AG04449 (cell line): ENCODE measurements at places on chromosomes 11 and 22.

DNA sequence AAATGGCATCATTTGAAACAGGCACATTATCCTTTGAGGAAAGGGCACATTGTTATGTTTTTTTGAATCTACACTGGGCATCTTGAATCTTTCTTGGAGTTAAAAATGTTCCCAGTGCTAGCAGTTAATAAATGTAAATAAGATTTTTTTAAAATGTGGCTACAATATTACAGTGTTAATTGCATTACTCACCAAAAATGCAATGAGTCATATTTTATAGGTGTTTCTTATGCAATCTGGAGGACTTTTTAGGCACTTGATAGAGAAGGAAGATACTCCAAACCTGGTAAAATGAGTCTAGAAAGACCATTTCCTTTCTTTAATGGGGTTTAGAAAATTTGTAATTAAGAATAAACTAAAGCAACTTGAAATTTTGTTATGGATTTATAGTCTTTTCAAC is 238.0 kb downstream of the METTL15 start:
- no peak for DNase-seq

- DNase-seq: peak; percentile 51
These were observed 268.6 kb upstream of the SESN3 start for GRCh38 chr11:95499516-95500135.

- no peak for DNase-seq
These were observed 2.2 kb downstream of the RPL27A start for GRCh38 chr11:8684600-8685290.

- DNase-seq: no peak
These were observed 47.8 kb downstream of the TEAD1 start for GRCh38 chr11:12721816-12722604.

DNA sequence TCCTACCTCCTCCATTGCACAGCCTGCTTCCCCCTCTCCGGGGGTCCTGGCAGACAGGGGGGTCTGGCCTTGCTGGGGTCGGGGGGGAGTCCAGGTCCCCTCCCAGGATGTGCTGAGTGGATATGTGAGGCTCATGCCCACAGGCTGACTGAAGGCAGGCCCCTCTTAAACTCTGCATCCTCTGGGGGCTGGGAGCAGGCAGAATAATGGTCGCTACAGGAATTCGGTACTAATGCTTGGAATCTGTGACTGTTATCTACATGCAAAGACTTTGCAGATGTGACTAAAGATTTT is 1.6 kb upstream of the SUN2 start:
- no peak for DNase-seq

DNA sequence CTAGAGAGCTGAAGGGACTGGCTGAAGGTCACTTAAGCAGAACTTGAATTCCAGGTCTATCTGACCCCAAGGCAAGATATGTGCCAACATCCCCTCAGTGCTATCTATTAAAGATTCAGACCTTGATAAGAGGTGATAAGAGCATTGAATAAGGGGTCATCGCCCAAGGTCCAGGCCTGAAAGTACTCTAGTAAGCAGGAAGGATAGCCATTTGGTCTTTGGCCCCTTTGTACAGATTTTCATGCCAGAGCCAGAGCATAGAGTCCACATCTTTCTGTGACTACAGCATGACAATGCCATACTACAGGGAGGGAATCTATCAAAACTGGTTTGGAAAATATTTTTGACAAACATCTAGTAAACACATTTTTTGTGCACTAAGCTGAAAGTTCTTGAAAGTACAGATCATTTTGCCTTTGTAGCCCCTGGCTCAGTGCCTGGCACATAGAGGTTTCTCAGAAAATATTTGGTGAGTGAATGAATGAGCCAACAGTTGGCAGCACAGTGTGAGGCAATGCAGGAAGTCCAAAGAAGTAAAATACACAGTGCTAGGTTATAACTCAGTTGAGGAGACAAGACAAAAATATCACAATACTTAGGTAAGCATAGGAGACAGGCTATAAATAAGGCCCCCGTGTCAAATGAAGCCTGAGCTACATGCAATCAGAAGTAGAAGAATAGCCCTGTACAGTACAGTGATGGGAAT is 15.1 kb upstream of the RRAS2 start:
- DNase-seq: no peak

DNA sequence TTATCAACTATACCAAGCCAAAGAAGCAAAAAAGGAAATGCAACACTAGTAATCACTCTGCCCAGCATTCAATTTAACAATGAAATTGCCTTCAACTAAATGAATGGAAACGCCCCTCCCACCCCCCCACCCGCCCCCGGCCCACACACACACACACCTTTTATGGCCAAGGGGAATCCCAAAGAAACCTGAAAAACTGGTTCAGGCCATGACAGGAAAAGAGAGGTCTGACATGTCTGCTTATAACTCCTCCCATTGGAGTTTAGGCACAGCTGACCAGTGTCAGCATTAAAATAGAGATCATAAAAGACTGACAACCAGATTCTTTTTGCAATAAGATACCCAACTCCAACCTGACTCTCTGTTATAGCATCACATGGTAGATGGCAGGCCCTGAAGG is 42.6 kb downstream of the ACER3 start:
- no peak for DNase-seq

DNA sequence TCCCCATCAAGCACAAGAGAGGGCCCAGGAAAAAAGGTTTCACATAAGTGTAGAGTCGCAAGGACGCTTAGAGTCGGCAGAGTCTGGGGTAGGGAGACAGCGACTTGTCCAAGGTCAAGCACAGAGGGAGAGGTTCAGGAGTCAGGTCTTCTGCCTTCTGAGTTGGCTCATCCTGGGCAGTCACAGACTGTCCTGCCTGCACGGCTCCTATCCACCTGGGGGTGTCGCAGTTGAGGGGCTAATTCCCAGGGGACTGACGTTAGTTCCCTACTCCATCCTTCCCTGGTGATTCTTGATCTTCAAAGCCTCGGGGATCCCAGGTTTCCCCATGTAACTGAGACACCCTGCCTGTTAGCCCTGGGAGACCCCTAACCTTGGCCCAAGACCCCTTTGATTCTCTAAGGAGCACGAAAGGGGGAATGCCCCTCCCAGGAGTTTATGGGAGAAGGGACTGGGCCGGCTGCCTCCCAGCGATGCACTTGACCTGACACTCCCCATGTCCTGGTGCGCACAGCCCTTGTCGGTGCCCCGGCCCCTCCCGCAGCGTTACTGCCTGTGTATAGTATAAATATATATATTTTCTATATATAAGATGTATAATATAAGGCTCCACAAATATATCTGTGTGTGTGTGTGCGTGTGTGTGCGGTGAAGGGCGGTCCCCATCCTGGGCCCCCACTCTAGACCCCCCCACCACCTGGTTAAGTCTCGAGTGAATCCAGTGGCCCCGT is 14.7 kb upstream of the TAB1 start:
- DNase-seq: no peak

GRCh38 chr11:118996926-118997626 is 862 bp upstream of the CENATAC start:
- DNase-seq: no peak

DNA sequence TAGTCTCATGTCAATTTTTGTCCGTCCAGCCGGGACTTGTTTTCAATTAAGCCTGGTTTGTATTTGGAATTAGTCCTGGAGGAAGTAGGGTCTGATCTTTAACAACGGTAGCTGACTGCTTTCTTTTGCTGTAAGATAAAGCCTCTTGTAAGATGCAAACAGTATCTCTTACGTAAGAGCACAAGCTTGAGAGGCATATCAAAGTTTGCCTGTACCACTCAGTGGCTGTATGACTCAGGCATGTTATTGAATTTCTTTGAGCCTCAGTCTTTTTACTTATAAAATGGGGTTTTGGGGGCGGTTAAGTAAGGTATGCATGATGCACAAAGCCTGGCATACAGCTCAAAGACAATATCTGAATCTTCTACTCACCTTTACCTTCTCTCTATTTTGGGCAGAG is 198.4 kb upstream of the NARS2 start:
- DNase-seq: no peak

DNA sequence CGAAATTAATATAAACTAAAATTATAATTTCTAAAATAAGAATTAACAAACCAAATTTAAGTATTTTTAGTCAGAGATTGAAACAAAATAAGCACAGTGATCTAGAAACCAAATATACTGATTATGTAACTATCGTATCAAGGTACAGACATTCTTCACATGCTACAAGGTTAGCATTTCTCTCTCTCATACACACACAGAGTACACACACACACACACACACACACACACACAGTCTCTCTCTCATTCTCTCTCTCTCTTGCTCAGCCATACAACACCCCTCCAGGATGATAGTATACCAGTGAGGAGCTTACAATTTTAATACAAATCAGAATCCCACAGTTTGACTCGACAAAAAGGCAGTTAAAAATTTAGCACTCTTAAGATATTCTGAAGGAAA is 66.0 kb downstream of the RDX start:
- DNase-seq: no peak

DNA sequence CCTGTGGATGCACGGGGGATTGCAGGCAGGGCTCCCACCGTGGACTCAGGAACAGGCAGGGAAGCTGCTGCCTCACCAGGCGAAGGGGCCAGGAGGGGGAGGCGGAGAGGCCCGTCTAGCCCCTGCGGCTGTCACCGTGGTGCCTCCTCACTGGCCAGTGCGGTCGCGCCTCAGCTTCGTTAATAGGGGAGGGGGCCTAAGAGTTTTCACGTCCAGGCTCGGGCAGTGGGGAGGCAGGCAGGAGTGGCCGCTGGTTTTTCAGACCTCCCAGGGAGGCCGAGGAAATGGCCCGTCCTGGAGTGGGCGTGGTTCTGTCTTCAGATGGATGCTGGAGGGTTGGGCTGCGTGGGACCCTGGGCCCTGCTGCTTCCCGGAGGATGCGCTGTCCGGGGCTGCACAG is 91.1 kb upstream of the B3GAT1 start:
- no peak for DNase-seq

DNA sequence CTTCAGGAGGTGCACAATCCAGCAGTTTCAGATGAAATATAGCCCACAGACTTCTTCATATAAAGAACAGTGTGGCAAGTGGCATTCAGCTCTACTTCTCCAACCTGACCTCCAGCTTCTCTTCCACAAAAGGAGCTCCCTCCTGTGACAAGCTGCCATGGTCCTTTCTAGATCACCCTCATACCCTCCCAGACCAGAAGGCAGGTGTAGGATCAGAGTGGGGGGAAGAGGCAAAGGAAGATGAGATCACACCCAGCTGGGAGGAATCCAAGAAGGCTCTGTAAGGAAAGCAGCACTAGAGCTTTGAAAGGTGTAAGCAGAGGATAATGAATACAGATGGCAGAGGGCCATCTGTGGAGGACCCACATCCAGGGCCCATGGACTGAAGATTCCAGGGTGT is 7.6 kb downstream of the CLPB start:
- DNase-seq: no peak
